ENCODE measurements at places on chromosomes 6 and 20.

DNA sequence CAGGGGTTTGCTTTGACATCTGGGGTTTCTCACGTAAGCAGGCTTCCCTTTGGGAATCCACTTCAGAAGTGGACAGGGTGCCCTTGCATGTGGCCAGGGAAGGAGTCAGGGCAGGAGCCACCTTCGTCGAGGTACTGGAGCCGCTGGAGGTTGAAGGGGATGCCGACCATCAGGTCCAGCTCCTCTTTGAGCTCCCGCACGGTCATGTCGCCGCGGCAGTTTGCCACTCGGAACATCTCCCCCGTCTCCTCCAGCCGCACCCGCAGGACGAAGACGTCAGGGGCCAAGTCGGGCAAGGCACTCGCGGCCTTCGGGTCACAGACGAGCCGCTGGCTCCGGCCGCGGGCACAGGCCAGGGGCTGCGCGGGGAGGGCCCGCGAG is 360 bp downstream of the ANKRD60 start:
- no peak for DNase-seq

DNA sequence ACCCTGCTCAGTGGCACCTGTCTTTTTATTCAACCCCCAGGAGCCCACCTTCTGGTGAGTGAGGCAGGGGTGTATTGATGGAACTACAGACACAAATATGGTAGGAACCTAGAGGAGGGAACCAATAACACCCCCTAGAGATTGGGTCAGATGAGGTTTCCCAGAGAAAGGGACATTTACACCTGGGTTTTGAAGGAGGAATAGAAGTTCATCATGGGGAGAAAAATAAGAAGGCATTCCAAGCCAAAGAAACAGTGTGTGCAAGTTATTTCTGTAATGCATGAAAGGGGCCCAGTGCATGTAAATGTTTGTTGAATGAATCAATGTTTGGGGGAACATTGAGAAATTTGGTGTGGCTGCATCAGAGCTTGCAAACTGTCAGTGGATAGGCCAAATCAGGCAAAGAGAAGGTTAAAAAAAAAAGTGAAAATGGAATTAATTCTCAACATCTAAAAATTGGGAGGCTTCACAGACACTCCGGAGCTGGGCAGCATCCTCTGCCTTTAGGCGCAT is 11.1 kb upstream of the KIAA1755 start:
- no peak for DNase-seq

DNA sequence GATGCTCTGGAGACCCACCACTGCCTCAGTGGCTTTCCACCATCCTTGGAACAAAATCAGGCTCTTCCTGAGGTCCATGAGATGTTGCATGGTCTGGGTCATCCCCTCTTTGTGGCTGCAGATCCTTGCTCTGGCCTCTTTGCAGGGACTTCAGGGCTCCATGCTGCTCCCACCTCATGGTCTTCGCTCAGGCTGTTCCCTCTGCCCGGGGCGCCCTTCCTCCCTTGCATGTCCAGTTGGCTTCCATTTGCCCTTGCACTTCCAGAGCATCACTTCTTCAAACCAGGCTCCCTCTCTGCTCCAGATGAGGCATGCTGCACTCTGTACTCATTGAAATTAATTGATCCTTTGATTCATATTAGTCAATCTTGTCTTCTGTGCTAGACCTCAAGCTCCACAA is 4.4 kb upstream of the PHACTR3 start:
- no peak for DNase-seq

DNA sequence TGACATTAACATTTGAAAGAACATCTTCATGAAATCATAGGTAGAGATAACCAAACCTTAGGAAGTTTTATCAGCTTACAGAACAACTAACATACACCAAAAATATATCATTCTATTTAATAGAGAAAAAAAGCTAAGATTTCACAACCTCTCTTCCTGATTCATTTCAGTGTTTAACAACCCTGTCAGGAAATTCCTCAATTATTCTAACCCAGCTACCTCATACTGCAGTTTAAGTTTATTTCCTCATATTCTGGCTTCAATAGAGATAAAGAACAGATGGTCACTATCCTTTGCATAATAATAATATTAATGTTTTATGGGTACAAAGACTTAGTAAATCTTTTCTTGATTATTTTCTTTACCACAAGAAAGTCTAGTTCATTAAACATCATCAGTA is 112.9 kb upstream of the HSF2 start:
- DNase-seq: no peak

DNA sequence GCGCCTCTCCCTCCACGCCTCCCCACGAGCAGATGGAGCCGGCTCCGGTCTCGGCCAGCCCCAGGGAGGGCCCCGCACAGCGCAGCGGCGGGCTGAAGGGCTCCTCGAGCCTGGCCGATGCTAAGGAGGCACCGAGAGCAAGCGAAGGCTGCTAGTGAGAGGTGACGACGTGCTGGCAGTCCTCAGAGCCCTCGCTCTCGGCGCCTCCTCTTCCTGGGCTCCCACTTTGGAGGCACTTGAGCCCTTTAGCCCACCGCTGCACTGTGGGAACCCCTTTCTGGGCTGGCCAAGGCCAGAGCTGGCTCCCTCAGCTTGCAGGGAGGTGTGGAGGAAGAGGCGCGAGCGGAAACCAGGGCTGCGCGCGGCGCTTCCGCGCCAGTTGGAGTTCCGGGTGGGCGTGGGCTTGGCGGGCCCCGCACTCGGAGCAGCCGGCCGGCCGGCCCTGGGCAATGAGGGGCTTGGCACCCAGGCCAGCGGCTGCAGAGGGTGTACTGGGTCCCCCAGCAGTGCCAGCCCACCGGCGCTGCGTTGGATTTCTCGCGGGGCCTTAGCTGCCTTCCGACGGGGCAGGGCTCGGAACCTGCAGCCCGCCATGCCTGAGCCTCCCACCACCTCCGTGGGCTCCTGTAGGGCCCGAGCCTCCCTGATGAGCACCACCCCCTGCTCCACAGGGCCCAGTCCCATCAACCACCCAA is 2.5 kb upstream of the TMEM14C start:
- peak; percentile 54 for DNase-seq

GRCh38 chr20:10713161-10713560 is 39.4 kb upstream of the JAG1 start:
- no peak for DNase-seq

- DNase-seq: no peak
Measured at GRCh38 chr6:125250511-125250910, 51.3 kb downstream of the HDDC2 start.

DNA sequence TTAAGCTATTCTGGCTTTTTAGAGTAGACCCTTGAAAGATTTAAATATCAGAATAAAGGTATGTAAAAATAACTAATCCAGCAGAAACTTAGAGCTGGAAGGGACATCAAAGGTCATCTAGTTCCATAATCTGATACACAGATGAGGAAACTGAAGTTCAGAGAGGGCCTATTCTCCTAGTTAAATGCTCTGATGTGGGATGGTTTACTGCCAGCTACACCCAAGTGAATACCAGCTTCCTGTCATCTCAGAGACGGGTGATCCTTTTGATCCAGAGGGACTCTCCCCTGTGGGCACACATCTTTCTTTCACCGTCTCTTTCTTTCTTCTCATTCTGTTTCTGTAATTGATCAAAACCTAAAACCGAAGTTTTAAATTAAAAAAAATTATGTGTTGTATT is 94.1 kb downstream of the MAN1A1 start:
- no peak for DNase-seq

- no peak for DNase-seq
Measured at GRCh38 chr20:39855799-39856198, 833.2 kb downstream of the MAFB start.

DNA sequence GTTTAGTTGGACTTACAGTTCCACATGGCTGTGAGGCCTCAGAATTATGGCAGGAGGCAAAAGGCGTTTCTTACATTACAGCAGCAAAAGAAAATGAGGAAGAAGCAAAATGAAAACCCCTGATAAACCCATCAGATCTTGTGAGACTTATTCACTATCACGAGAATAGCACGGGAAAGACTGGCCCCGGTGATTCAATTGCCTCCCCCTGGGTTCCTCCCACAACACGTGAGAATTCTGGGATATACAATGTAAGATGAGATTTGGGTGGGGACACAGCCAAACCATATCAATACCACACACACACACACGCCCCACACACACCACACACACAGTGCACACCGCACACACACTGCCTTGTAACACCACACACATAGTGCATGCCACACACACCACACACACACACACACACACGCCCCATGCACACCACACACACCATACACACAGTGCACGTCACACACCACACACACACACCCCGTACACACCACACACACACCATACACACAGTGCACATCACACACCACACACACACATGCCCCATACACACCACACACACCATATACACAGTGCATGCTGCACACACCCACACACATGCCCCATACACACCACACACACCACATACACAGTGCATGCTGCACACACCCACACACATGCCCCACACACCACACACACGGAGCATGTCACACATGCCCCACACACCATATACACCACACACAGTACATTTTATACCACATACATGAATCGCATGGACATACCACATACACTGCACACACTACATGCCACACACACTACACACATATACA is 310.5 kb downstream of the TAF4 start:
- no peak for DNase-seq

DNA sequence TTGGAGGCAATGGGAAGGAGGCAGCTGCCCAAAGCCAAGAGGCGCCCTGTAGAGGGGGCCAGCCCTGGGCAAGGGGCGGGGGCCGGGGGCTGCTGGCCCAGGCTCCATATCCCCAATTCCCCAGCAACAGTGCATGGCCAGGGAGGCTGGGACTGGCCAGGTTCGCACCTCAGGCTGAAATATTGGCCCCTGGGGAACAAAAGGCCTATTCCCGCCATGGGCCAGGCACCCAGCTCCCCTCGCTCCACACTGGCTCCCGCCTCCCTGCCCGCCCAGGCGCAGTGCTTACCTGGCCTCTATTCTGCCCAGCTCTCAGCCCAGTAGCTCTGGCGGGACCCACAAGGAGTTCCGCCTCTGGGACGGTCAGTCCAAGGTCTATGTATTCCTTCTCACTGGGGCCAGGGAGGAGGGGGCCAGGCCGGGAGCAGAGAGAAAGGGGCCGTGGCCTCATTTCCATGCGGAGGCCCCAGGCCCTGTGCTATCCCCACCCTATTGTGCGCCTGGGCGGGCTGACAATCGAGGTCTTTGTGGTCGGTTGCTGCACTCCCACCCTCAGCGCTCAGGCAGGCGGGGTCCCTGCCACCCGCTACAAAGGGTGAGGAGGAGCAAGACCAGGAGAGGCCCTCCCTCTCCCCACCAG is 42.3 kb downstream of the YTHDF1 start:
- no peak for DNase-seq

DNA sequence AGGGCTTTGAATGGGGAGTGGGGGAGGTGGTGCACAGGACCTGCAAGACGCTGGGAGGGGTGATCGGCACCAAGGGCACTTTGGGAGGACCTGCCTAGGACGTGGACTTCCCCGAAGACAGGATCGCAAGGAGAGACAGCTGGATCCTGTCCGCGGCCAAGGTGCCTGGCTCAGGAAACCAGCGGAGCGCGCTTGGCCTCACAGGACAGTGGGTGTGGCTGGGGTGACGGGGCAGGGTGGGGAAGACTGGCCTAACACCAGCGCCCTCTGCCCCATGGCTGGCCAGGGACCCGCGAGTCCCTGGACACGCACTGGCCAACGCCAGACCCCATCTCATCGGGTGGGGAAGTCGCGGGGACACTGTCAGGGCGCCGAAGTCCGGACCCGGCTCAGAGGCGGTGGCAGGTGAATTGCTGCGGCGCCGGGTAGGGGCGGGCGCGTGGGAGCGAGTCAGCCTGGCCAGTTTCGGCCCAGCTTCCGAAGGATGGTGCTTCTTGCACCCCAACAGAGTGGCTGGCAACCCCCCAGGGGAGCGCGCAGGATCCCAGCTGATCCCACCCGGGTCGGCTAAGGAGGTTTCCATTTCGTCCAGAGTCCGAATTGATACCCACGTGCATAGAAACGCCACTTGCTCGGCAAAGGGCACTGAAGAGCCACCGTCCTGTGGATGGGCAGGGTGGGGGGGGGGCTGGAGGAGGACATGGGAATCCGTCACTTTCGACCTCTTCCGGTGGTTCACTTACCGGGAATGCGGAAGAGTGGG is 785 bp upstream of the THBD start:
- DNase-seq: no peak

GRCh38 chr20:17825960-17826843 is 126.4 kb downstream of the BANF2 start:
- DNase-seq: no peak

- no peak for DNase-seq
Measured at GRCh38 chr6:117906507-117906957, 532 bp upstream of the SLC35F1 start.

GRCh38 chr20:37298190-37298939 is 8.9 kb downstream of the MANBAL start:
- no peak for DNase-seq

DNA sequence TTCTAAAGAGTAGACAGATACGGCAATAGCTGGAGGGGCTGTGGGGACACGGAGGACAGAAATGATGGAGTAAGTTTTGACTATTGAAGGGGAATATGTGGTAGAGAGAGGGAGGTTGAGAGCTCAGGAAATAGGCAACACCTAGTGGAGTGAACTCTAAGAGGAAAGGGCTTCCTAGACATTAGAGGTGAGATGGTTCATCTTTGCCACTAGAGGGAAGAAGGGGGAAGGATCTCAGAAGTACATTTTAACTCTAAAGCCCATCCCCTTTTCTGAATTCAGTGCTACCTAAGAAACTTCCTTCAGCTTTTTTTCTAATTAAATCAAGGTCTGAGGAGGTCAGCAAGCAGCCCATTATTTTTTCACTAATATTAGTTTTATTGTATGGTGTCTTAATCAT is 689.4 kb upstream of the MAP3K7 start:
- no peak for DNase-seq

- DNase-seq: no peak
Measured at GRCh38 chr20:50449738-50450492, 60.3 kb upstream of the PTPN1 start.

- no peak for DNase-seq
Measured at GRCh38 chr6:75735491-75736186, 13.4 kb upstream of the MYO6 start.

- DNase-seq: no peak
Measured at GRCh38 chr6:137191670-137192069, 18.2 kb upstream of the IL22RA2 start.

- no peak for DNase-seq
Measured at GRCh38 chr6:18330548-18331081, 56.5 kb upstream of the RNF144B start.

- DNase-seq: no peak
Measured at GRCh38 chr6:44676246-44676790, 288.8 kb downstream of the CDC5L start.

GRCh38 chr6:19549109-19549508 is 288.1 kb upstream of the ID4 start:
- DNase-seq: no peak

DNA sequence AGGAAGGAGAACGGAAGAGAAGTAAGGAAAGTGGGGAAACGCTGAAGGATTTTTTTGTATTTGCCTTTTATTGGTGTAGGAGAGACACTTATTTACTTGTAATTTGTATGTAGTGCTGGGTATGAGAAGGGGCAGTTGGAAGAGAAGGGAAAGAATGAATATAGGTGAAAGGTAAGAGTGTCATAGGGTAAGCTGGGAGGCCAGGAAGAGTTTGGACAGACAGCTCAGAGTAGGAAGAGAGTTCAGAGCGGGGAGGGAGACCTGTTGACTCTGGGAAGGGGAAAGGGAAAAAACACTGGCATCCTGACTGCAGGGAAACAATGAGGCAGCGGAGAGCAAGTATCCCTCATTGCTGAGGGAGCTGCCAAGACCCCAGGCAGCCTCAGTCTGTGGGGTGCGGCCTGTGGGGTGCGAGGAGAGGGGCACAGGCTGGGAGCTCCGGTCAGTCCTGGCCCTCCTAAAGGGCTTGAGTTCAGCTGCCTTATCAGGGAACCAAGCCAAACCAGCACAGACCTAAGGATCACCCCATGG is 3.1 kb downstream of the TRAF3IP2 start:
- DNase-seq: no peak

All from activated naive CD4-positive, alpha-beta T cell treated with anti-CD3 and anti-CD28 coated beads, Interleukin-2, amount 50 U/mL, for 16 hours (primary cell).